ENCODE measurements at places on chromosomes 5 and 9.

DNA sequence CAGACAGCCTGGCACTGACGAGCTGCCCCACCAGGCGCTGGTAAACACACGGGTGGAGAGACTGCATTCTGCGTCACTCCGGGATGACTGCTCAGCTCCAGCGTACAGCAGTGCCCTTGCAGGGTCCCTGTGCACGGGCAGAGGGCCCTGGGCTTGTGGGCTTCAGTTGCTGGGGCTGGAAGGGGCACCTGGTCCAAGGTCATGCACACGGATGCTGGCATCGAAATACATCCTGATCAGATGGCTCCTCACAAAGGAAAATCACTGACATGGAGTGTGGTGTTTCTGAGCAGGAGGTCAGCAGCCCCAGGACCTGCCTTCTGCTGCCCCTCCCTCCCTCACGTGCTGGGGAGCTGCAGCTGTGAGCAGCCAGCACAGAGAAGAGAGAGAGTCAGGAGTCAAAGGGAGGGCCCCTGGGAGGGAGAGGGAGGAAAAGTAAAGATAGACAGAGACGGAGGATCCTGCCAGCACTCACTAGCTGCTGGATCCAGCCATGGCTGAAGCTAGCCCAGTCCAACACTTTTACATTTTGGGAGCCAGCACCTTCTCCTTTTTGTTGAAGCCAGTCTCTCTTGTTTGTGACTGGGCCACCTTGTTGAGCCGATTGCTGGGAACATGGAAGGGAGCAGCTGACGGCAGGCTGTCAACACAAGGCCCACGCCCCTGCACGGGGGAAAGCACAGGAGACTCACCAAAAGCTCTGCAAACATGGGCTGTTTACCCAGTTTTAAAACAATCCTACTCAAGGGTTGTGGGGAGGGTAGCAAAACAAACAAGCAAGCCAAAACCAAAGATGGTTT lies 166.5 kb upstream of the PHYKPL start:
- DNase-seq, result no peak

DNA sequence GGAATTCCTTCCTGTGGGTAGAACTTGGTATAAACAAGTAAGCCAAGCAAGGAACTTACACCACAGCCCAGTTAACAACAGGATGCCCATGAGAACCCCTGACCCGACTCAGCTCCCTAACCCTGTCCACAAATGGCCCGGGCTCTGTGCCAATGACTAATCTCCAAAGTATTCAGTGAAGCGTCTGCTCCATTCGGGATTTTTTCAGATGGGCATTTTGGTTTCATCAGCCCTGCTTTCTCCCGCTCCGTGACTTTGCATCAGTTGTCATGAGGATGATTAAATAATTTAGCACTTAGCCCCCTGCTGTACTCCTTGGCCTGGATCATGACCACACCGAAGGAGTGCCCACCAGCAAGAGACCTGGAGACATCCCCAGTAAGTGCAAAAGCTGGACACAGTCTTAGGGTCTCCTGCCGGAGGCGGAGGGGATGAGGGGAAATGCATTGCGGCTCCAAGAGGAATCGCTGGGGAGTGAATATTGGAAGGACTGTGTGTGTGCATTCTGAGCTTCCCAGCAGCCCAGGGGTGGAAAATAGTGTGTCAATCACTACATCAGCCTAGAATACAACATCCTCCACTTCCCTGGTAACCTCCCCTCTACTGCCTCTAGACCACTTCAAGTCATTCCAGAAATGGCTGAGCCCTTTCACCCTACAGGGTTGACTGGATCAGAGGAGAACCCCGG lies 41.4 kb upstream of the DNAH5 start:
- DNase-seq, result no peak

GRCh38 chr5:102758576-102758975 lies 3.5 kb downstream of the PAM start:
- no peak for DNase-seq

DNA sequence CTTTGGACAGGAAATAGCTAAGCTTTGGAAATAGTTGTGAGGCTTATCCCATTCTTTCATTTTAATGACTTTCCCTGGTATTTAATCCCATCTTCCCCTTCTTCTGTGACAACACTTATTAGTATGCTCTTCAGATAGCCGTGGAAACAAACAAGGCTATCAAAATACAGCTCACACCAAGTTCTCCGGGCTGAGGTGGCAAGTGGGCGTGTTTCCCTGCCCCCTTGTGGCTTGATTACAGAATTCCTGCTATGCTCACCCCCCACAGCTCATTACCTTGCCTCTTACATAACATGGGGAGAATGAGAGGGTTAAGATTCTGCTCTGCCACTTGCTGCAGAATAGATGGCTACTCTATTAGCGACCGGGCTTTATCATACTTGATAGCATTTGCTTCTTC lies 437.1 kb upstream of the TLE4 start:
- no peak for DNase-seq

DNA sequence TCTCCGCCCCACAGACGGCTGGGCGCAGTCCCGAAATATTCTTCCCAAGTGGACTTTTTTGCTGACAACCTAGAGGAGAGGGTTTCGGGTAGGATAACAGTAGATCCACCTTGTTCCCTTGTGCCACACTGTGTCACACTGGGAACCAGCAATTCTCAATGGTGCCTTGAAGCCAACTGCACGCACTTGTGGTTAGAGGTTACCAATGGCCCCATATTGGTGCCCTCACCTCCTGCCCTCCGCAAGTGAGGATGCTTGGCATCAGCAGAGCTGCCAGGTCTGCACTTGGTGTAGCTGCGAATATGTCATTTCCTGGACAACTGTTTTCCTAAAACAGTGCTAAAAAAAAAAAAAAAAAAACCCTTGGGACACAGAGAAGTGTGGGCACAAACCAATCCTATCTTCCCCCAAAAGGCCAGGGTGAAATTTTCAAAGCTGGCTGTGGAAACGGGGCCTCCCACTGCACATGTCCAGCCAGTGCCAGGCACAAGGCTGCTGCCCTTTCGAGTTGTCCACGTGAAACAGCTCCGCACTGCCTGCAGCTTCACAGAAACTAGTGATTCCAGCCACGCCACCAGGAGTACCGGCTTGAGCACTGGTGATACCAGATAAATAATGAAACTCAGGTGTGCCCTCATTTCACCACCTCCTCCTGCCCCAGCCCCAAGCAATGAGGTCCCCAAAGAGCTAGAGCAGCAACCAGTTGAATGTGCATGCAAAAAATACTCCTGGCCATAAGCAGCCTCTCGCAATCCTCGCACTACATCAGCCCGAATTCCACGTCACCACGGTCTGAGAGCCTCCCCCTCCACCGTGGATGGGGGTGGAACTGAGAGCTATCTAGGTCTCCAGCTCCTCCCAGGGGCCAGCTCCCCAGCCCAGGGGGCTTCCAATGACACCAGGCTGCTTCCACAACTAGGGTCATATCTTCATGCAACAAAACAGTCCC lies 51.2 kb downstream of the USP20 start:
- DNase-seq, result no peak

DNA sequence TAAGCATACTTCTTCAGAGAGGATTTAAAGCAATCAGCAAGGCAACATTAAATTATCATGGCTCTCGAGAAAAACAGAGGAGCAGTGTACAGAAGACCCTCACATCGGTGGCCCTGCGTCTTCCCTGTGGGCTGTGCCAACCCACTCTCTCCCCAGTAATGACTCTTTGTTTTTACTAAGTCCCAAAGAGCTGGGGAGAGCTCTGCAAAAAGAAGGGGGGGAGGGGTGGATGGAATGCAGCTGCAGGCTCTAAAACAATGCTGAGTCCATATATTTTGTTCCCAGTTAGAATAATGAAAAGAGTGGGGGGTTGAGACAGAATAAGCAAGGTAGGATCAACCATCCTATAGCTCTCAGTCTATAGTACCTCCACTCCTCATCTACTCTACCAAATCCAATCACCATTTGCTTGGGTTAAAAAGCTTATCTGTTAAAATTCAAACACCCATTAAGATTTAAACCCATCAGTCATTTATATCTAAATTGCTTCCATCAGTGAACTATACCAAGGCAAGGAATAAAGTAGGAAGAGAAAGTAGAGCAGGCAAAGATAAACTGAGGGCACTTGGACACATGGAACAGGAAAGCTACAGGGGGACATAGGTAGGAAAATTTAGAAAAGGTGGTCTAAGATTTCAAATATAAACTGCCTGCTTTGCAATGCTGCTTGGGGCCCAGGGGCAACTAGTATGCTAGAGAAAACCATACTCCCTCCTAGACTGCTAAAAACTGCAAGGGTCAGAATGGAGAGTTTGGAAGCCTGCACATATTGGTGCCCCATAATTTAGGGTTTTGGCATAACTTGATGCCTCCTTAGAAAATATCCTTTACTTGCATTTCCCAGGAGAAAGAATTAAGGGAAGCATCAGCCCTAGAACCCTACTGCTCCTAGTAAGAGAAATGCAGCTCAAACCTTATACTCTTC lies 20.6 kb downstream of the ELL2 start:
- no peak for DNase-seq

DNA sequence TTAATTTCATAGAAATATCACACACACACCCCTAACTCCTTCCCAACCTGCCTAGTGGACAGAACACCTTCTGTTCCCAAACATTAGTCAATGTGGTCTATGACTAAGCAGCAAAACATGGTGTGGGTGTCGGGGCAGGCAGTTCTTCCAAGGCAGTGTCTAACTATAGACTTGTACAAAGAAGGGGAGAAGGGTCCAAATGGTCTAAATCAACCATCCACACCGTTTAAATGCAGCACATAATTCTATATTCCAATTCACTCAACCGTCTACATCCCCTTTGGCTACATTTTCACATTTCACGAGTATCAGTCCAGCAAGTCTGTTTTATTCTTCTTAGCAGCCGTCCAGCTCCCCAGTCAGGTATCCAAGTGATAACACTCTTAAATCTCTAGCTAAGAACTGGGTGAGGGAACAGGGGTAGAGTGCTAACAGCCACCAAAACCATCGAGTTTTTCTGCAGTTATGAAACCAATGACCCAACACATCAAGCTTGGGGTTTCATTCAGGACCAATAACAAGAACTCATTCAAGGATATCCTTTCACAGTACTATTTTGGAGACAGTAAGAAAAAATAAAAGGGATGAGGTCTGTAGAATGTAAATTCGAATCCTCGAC lies 3.3 kb downstream of the ZNF608 start:
- no peak for DNase-seq

DNA sequence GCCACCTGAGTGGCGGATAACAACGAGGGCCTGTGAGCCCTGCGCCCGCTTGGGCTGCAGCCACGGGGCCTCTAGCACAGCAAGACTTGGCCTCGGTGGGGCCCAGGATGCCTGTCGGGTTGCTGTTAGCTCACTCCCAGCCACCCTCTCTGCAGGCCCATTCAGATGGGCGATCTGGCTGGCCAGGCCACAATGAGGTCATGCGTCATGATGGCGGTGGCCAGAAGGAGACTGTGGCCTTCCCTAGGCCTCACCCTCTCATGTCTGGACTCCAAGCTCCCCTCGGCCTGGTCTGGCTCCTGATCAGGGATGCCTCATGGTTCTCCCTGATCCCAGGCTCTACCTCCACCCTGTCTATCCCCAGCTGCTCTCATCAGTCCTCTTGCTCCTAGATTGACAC lies 19.0 kb upstream of the TCOF1 start:
- DNase-seq, result no peak

DNA sequence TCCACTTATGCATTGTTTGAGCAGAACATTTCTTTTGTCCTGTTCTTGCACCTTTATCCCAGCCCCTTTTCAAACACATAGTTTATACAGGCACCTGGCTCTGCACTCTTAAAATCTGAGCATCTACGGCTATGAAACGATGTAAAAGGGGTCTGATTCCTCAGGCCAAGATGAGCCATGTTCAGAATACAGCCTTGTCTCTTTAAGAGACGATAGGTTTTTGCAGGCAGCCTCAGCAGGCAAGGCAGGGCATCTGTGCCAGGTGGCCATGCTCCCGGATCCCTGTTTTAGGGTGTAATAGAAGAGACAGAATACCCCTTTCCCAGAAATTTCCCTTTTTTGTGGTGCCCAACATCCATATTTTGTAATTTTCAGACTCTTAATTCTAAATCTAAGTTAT lies 89.1 kb upstream of the NFIB start:
- DNase-seq, result no peak

DNA sequence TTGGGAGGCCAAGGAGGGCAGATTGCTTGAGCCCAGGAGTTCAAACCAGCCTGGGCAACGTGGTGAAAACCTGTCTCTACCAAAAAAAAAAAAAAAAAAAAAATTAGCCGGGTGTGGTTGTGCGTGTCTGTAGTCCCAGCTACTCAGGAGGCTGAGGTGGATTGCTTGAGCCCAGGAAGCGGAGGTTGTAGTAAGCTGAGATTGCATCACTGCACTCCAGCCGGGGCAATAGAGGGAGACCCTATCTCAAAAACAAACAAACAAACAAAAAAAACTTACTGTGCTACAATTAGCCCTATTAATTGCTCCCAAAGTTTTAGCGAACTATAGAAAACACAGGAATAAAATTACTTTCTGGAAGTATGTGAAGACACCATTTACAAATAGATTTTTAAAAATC lies 67.6 kb downstream of the ANKHD1 start:
- DNase-seq, result no peak

DNA sequence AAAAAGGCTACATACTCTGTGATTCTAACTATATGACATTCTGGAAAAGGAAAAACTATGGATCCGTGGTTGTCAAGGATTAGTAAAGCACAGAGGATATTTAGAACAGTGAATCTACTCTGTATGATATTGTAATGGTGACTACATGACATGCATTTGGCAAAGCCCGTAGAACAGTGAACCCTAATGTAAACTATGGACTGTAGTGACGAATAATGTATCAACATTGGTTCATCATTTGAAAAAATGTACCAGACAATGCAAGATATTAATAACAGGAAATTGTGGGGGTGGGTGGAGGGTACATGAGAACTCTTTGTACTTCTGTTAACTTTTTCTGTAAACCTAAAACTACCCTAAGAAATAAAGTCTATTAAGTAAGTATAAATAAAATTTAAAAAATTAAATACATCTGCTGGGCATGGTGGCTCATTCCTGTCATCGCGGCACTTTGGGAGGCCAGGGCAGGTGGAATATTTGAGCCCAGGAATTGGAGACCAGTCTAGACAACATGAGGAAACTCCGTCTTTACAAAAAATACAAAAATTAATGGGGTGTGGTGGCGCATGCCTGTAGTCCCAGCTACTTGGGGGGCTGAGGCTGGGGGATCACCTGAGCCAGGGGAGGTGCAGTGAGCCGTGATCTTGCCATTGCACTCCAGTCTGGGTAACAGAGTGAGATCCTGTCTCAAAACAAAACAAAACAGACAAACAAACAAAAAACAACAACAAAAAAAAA lies 101.7 kb upstream of the TBC1D2 start:
- no peak for DNase-seq

DNA sequence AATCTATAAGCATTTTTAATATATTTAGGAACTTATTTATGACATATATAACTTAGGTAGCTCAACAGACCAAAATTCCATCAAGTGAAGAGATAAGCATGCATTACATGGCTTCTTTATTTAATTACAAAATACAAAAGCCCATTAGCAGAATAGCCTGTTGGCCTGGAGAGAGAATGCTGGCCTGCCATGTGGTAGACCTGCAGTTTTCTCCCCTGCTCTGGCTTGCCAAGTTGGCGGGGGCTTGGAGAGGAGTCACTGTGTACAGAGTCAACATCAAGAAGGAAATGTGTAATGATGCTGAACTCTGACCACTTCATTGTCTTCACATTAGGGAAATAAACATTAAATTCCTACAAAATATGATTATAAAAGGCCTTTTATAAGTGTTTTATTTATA lies 69.8 kb upstream of the CNTLN start:
- no peak for DNase-seq
